ENCODE measurements at places on chromosomes 16 and 17.

- no peak for DNase-seq
These were observed 34.1 kb upstream of the CDC6 start for GRCh38 chr17:40253565-40253964.

DNA sequence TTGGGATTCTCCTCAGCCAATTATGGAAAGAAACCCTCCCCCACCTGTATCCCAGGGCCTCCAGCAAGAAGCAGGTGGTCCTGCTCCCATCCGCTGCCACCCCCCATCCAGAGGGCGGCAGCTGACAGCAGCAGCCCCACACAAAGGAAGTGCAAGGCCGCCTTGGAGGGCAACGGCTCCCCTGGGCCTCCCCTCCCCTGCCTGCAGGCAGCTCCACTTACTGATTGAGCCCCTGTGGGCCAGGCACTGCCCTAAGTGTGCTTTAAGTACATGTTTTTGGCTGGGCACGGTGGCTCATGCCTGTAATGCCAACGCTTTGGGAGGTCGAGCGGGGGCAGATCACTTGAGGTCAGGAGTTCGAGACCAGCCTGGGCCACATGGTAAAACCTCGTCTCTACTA, 257.6 kb downstream of the PARN start:
- no peak for DNase-seq

- DNase-seq: peak; percentile 31
These were observed 48.8 kb downstream of the DNAH3 start for GRCh38 chr16:21101631-21102420.

DNA sequence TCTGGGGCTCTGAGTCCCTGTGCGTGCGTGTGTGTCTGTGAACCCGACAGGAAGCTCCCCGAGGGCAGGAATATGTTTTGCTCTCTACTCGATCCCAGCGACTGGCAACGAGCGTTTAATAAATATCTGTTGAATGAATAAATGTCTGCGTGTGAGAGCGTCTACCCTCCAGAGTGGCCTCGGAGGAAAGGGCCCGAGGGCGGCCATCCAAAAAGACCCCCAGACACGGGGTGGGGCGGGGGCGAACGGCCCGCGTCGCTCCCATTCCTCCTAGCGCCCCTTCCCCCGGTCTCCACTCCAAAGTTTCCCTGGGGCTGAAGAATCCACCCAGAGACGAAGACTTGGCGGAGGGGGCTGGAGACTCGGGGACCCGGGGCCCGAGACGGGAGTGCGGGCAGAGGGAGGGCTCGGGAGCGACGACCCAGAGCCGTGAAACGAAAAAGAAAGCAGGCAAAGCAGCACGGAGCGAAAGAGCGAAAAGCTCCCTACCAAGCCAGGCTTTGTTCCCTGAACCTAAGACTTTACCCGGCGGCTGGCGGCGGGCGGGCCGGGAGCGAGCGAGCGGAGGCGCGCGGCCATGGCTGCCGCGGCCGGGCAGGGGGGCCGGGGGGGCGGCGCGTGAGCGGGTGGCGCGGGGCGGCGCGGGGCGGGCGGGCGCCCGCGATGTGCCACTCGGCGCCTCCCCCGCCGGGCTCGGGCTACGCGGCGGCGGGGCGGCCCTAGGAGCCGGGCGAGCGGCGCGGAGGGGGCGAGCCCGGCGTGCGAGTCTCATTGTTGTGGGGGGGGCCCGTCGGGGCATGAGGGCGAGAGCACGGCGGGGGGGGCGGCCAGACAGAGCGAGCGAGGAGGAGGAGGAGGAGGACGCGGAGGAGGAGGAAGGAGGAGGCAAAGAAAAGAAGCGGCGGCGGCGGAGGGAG, at the start of gene MLLT6:
MLLT6 (plus strand) TSS at position 668 of the 917 bp plus-strand sequence. CDS start 360 bp downstream, outside the sequence.
- DNase-seq: peak; percentile 71

DNA sequence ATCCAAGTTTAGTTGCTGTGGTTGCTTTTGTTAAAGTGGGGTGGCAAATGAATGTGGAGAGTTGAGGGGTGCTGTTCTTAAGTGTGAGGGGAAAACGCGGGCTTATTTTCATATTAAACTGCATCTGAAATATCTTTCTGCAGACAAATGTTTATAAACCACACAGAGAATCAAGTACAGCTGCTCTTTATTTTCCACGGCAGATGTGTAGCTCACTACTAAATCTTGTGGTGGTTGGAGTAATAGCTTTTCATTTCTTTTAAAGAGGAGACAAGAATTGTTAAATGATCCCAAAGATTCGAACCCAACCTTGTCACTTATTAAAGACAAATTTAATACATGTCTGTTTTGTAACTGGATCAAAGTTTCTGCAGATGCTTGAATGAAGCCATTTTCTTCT, 2.1 kb downstream of the CLTC start:
- no peak for DNase-seq

GRCh38 chr17:74449306-74449705, 17.1 kb upstream of the CD300A start:
- no peak for DNase-seq

DNA sequence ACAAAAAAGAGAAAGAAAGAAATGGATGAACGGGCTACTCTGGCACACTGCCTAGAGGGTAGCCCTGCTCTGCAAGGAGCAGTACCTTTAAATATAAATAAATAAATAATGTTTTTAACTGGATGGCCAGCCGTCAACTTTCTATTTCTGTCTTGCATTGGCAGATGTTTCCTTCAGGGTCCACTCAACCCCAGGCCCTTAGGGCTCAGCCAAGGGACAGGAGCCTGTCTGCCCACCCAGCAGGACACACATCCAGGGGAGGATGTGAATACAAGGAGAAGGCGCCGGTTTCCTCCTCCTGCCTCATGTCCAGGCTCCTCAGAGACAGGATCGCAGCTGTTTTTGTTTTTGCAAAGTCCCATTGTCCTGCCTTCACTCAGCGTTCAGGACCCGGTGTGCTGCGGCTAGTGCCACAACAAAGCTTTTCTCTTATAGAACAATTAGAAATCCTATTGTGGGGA, 22.6 kb downstream of the TTYH2 start:
- DNase-seq: no peak

- DNase-seq: no peak
These were observed 15.8 kb downstream of the EMP2 start for GRCh38 chr16:10564591-10564990.

DNA sequence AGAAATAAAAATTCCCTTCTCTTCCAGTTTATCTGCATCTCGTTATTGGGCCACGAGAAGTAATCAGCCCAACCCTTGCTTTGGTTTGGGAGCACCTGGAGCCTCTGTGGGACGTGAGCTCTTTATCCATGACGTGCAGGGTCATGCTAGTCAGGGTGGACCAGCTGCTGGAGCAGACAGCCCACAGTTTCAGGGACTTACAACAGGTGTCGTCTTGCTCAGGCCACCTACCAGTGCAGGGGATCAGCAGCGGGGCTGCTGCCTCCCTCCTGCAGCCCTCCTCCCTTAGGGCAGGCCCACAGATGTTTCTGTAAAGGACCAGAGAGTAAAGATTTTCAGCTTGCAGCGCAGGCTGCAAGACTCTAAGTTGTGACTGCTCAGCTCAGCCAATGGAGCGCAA, 16.9 kb downstream of the ADAD2 start:
- no peak for DNase-seq

DNA sequence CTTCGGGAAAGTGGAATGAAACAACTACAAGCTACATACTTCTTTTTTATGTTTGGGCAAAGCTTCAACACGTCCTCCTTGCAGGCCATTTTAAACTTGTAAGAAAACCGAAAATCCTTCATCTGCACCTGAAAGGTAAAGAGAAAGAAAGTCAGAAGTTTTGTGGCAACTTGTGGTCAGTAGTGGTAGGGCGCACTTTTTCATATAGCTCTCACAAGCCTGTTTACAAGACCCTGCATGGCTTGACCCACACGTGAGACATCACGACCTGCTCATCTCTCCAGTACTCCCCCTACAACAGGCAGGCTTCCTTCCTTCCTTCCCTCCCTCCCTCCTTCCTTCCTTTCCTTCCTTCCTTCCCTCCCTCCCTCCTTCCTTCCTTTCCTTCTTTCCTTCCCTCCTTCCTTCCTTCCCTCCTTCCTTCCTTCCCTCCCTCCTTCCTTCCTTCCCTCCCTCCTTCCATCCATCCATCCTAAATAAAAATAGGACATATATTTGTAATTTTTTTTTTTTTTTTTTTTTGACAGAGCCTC, 48.7 kb upstream of the CLEC18B start:
- no peak for DNase-seq

- DNase-seq: no peak
These were observed 15.9 kb upstream of the CYB5B start for GRCh38 chr16:69408475-69408874.

DNA sequence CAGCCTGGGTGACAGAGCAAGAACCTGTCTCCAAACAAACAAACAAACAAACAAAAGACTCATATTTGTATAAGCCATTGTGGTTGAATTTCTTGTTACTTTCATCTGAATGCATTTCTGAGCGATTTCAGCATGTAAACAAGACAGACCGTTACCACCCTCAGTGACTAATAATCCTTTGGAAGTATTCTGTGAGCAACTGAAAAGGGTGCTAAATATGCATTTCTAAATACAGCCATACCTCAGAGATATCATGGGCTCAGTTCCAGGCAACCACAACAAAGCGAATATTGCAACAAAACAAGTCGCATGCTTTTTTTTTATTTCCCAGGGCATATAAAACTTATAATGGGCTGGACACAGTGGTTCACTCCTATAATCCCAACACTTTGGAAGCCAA, 109.0 kb downstream of the USP31 start:
- DNase-seq: no peak

DNA sequence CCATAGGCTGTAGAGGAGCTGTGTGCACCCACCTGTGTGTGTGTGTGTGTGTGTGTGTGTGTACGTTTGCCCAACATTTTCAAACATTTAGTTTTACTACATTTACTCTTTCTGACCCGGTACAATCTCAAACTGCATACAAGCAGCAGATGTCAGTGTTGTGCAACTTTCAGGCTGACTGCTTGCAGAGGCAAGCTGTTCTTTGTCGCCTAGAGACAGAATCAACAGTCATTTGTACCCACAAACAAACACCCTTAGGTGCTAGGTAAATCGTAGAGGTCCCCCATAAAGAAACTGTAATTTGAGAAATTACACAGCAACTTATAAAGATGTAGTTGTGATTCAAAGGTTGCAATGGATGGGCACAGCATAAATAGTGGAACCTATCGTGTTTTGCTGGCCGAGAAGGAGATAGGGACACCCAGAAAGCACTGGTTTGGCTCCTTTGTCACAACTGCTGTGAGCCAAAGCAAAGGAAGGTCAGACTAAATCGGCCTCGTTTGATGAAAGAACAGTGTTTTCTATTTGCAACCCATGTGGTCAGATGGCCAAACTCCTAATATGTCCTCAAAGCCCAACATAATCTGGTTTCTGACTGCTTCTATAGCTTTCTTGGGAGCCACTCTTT, 478.4 kb downstream of the TOX3 start:
- DNase-seq: peak; percentile 2

- peak; percentile 53 for DNase-seq
These were observed 224.0 kb upstream of the TNRC6C start for GRCh38 chr17:77734371-77735080.

- DNase-seq: no peak
These were observed 40.5 kb upstream of the ACSF3 start for GRCh38 chr16:89052890-89053724.

GRCh38 chr16:54110016-54110981, 176.3 kb downstream of the IRX3 start:
- DNase-seq: no peak

DNA sequence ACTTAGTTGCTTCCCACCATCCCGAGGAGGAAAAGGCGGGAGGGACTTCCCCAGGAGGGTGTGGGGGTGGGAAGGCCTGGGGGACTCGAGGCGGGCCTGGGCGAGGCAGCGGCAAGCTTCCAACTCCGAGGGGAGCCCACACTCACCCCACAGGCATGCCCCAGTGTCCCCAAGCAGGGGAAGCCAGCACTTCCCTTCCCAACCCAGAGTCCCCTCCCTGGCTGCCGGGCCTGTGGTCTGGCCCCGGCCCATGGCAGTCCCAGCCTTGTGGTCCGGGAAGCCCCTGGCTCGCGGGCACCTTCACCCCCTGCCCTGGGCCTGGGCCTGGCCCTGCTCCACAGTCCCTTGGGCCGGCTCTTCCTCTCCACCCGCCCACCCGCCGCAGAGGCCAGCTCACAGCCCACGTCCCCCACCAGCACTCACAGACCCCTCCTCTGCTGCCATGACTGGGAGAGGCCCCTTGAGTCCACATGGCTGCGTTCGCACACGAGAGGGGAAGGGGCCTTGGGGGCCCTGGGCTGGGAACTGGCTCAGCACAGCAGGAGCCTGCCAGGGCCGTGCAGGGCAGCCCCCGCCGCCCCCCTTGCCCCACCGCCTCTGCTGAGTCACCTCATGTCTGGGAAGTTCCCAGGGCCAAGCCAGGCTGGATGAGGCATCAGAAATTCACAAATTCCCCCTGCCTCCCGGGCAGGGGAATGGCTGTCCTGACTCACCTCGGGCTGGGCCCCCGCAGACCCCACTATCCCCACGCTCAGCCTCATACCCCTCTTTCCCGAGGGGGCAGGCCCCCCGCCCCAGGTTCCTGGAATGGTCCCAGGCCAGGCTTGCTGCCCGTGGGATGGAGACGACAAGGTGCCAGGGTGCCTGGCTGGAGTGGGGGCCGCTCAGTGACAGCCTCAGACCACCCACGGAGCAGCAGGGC, 27.8 kb downstream of the BAHCC1 start:
- peak; percentile 95 for DNase-seq

- DNase-seq: no peak
These were observed 514 bp downstream of the THRA start for GRCh38 chr17:40063187-40063771.

- DNase-seq: no peak
These were observed 15.0 kb downstream of the TOP2A start for GRCh38 chr17:40402668-40403067.

GRCh38 chr17:18944646-18945045, 7.3 kb upstream of the SLC5A10 start:
- DNase-seq: no peak

DNA sequence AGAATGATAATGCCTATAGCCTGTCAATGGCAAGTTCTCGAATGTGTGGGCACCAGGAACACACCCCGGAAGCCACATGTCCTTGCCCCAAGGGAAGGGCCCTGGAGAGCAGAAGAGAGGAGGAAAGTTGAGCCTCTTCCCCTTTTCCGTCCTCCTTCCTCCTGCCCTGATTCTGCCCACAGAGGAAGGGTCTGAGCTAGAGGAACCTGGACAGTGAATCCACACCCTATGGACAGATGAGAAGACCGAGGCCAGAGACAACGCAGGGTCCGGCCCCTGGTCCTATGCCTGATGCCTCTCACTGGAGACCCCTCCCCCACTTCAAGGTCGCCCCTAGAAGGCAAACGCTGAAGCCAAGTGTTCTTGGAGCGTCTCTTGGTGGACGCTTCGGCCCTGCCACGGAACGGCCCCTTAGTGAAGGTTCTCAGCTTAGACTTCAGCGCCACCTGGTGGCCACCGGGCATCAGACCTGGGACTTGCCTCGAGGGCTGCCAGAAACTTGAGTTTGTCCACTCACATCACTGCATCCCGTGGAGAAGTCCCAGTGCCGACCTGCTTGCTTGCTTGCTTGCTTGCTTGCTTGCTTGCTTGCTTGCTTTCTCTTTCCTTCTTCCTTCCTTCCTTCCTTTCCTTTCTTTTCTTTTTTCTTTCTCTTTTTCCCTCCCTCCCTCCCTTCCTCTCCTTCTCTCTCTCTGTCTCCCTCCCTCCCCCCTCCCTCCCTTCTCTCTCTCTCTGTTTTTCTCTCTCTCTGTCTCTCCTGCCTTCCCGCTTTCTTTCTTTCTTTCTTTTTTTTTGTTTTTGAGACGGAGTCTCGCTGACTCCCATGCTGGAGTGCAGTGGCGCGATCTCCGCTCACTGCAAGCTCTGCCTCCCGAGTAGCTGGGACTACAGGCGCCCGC, 20.6 kb upstream of the SPNS3 start:
- peak; percentile 89 for DNase-seq
